ENCODE measurements at places on chromosomes 6 and 20.

DNA sequence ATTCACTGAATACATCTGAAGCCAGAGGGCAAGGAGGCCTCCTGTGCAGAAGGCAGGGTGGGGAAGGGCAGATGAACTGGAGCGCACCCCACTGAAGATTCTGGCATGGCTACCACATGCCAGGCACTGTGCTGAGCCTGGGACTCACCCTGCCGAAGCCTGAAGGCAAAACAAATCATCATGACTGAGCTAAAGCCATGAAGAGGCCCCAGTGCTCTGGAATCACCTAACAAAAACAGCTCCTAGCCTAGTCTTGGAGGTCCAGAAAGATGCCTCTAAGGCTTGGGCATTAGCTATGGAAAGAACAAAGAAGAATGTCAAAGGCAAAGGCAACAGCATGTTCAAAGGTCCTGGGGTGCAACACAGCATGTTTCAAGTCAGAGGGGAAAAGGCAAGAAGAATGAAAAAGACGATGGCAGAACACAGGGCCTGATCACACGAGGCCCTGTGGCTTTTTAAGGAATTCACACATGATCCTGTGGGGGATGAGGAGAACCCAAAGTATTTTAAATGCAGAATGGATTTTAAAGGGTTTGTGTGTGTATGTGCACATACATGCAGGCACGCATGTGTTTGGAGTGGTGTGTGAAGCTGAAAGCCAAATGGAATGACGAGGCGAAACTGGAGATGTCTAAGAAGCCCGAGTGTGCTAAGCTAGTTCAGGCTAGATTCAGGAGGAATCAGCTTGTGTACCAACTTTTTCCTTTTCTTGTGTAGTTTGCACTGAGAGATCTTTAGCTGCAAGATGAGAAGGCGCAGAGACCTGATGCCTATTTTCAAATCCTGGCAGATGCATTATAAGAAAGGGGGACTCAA, 261.4 kb downstream of the ZNF217 start:
- no peak for DNase-seq

- no peak for DNase-seq
These were observed at the start of gene GRIK2 for GRCh38 chr6:101393251-101393828. Gene GRIK2, plus strand, starts transcription at chr6:101393708.

DNA sequence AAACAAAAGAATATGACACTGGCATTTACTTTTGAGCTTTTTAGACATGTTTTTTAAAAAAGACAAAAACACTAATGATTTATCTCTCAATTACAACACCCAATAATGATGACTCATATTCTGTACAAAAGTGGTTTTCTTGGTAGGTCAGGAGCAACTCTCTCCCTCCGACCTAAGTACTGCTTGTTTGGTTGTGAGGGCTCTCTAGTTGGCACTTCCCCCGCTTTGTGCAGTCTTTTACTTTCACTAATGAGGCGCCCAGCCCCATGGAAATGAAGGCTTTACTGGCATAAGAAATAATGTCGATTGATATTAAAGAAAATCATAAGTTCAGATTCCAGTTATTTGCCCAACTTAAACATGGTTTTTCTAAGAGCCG, 1.3 kb downstream of the KPNA5 start:
- no peak for DNase-seq

- no peak for DNase-seq
These were observed 150.8 kb downstream of the ASCC3 start for GRCh38 chr6:100730001-100730980.

GRCh38 chr6:100892693-100893092, 11.6 kb upstream of the ASCC3 start:
- DNase-seq: no peak

DNA sequence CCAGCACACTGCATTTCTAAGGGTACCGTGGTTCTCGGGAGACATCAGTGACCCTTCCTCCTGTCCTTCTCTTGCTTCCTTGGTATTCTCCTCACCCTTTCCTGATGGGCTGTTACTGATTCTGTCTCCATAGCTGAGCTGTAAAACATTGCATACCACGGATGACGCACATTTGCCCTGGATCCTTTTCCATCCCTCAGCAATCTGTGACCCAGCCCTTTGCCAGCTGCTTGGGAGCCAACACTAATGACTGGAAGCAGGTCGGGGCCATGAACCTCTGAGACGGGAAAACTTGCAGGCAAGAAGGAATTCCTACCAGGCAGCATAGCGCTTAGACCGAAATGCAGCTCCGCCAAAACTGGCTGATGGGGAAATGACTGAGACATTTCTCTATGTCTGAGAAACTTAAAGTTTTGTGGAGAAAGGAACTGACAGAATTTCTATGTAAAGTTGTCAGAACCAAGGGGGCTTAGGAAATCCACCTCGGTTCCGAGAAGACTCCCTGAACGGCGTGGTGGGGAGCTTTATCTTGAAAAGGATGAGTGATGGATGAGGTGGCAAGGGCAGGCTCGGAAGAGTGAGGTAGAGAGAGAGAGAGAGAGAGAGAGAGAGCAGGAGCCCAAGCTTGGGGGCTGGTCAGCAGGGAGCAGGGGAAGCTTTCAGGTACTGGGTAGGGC, 19.2 kb downstream of the TUBB2B start:
- peak; percentile 75 for DNase-seq

- no peak for DNase-seq
These were observed 17.1 kb downstream of the RIPOR2 start for GRCh38 chr6:24918641-24919055.

- DNase-seq: no peak
These were observed 167.1 kb downstream of the LAMA2 start for GRCh38 chr6:129050086-129050485.

DNA sequence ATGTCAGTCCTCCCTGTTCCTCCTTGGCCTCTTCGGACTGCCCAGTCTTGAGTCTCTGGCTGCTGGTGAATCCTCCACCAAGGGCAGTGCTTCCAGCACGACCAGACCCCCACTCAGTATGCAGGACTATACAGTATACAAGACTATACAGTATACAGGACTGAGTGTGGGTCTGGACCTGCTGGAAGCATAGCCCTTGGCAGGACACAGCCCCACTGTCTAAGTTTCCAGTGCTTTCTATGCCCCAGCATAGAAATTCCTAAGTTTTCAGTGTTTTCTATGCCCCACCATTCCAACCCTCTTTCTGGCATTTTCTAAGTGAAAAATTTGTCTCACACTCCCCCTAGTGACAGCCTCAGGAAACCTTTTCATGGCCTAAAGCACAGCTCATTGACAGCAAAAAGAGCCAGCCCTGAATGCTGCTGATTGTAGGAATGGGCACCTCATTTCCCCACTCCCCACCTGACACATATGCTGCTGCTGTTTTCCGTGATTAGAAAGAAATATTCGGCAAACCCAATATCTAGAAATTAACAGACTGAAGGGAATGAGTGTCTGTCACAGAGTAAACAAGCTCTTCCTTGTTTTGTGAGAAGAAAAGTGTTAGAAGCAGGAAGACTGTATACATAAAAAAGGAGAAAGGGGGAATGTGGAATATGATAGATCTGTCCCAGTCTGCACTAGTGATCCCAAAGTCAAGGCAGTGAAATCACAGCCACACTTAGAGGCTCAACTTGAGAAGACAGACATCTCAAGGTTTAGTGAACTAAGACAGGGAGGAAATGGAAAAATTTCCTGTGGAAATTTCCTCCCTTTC, 206.9 kb downstream of the IBTK start:
- DNase-seq: peak; percentile 58

GRCh38 chr20:48403167-48403761, 424.5 kb downstream of the PREX1 start:
- DNase-seq: no peak

DNA sequence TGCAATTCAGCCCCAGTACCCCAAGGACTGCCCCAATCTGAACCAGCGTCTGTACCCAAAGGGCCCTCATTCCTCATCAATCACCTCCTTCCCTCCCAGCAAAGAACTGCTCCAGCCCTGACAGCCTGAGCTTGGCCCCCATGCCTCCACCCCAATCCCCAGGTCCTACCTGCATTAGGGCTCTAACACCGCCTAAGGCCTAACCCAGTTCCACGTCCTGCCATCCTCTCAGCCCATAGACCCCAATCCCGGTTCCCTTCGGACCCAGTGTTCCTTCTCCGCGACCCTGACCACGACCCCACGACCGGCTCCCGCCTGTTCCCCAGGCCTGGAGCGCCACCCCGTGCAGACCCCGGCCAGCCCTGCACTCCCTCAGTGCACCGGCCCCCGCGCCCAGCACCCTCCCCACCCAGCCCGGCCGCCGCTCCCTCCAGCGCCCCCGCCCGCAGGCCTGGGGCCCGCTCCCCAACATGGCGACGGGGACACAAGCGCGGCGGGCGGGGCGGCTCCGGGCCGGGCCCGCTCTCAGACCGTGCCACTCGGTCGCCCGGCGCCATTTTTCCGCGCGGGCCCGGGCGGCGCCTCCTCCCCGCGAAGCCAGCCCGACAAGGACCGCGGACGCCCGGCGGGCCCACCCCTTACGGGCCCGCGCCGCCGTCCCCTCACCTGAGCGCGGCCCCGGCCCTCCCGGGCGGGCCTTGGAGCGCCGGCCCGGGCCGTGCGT, 483 bp downstream of the NCOA6 start:
- DNase-seq: no peak

DNA sequence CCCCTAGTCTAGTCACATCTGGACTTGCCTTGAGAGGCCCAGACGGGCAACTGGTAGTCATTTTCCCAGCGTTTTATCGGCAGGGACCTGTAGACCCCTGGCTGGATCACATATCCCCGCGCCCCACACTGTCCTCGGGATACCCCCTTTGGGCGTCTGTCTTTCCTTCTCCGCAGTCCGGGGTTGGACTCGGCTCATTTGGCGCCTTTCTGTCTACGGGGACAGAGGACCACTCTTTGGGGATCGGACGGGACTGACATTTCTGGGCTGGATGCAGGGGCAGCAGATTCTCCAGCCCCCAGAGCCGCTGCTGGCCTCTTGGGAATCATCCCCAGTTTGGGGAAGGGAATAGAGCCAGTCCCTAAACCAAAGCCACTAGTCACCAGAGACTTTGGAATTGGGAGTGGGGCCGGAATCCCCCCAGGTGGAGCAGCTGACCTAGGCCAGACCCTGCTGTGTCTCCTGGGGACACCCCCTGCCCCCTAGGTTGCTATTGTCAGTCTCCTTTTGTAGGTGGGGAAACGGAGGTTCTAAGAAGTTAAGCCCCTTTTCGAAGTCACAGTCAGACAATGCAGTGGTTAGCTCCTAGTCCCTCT, 734 bp downstream of the FAM110A start:
- DNase-seq: no peak

DNA sequence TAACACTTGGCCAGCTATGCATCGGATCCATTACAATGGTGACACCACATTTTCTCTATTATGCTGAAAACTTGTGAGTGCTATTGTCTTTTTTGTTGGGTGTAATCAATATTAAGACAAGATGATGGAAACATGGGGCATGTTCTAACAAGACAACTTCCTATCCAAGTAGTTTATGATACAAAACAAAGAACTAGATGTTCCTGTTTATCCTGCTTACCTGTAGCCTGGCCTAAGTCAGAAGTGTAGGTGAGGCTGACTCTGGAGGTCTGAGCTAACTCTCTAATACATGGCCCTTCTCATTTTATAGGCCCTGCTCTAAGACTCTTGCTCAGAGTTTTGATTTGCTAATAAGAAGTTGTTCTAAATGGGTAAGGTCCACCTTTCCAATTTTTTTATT, 242.4 kb upstream of the STXBP5 start:
- DNase-seq: no peak

GRCh38 chr6:79894939-79895338, 52.4 kb downstream of the ELOVL4 start:
- no peak for DNase-seq

- peak; percentile 32 for DNase-seq
These were observed 5.9 kb downstream of the C6orf58 start for GRCh38 chr6:127582777-127583462.

- DNase-seq: no peak
These were observed 858.8 kb upstream of the EPHA7 start for GRCh38 chr6:94278146-94278545.

- no peak for DNase-seq
These were observed 15.1 kb downstream of the ACSS1 start for GRCh38 chr20:25042531-25043498.

GRCh38 chr6:10453596-10453995, 38.7 kb upstream of the TFAP2A start:
- DNase-seq: no peak

- DNase-seq: no peak
These were observed 9.5 kb upstream of the UQCC2 start for GRCh38 chr6:33720998-33721397.

GRCh38 chr20:1702855-1703254, 45.3 kb upstream of the SIRPG start:
- DNase-seq: no peak

DNA sequence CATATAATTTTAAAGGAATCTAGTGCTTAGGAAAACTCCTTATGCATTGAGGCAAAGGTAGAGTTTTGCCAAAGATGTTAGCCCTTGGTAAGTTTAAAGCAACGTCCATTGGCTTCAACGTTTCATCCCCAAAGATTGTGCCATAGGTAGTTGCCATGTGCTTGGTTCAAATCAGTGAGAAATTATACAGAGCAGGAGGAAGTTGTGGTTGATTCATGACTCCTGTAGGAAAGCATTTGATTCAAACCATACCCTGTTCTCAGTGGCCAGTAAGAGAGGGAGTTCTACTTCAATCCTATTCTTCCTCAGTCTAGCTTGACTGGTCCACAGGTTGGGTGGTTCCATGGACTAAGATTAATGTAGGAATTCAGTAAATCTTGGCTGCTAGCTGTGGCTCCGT, 535.6 kb downstream of the QKI start:
- DNase-seq: no peak

- DNase-seq: no peak
These were observed 204.5 kb downstream of the HIVEP2 start for GRCh38 chr6:142740449-142740848.

DNA sequence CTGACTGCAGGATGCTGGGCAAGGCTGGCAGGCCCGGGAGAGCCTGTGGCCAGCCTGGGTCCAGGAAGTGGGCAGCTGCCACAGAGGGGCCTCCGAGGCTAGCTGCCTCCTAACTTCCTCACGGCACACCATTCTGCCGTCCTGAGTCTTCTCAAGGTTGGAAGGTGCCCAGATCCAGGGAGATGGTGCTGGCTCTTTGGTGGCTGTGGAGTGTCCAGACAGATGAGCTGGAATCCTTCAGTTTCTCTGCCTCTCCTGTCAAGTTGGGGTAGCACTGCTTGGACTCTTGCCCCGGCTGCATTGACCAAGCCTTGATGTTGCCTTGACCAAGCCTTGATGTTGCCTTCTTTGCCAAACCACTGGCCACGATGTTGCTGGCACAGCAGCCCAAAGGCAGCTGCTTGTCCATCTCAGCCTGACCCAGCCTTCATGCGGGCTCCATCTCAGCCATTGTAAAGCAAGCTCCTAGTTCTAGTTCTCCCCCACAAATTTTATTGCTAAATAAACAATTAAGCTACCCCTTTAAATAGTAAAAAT, 75.1 kb upstream of the AFDN start:
- DNase-seq: no peak

- no peak for DNase-seq
These were observed 5.2 kb downstream of the ZNF76 start for GRCh38 chr6:35264550-35265274.

- DNase-seq: no peak
These were observed 178.4 kb downstream of the MBOAT1 start for GRCh38 chr6:20033697-20034407.

- no peak for DNase-seq
These were observed 106.7 kb upstream of the IYD start for GRCh38 chr6:150261997-150262697.
